ENCODE measurements at places on chromosomes 7 and 10.

- H3K4me1 ChIP-seq = peaks cover 5% of the 10 kb centered on the region
- H3K27ac ChIP-seq = no peak overlapping the region
- no peaks in the 10 kb centered on the region for H3K27me3 ChIP-seq
Observed at GRCh38 chr7:93150200-93150835, 2.1 kb upstream of the SAMD9L start.

DNA sequence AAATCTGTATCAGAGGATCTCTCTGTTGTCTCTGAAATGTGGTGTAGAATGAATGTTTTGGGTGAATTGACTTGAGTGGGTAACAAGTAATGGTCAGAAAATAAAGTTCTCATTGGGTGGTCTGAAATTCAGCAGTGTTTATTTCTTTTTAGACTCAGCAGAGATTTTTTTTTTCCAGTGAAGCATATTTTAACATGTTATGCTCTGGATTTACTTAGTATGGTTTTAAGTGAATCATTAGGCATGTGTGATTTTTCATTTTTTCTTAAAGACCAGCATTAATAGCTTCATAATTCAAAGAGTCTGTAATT lies 63.5 kb downstream of the REEP3 start:
- peaks cover 38% of the 10 kb centered on the region for H3K4me1 ChIP-seq
- peak overlapping the region; percentile 1 for H3K27ac ChIP-seq
- H3K27me3 ChIP-seq = no peaks in the 10 kb centered on the region
- no peak for DNase-seq
- H3K4me3 ChIP-seq = no peak overlapping the region
- no peaks in the 10 kb centered on the region for H3K36me3 ChIP-seq

DNA sequence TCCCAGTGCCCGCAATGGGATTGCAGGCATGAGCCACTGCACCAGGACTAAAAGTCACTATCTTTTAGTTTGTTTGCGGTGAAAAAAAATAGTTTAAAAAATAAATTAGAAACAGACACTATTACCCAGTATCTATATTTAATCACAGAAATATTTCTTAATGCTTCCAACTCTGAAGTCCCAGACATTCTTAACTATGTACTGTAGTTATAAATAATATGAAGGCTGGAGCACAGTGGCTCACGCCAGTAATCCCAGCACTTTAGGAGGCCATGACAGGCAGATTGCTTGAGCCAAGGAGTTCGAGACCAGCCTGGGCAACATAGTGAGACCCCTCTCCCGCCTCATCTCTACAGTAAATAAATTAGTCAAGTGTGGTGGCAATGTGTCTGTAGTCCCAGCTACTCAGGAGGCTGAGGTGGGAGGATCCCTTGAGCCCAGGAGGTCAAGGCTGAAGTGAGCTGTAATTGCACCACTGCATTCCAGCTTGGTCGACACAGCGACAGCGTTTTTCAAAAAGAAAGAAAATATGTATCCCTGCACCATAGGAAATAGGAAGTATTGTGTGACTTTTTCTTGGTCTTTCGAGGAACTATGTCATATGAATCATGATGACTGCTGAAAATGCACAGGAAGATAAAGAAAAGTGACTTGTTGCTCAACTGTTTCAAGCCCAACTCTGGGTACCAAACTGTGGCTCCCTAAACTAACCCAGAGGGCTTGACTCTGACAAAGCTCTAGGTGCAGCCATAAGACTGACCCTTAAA lies 74.9 kb upstream of the STEAP1B start:
- H3K4me3 ChIP-seq = no peak overlapping the region
- no peak overlapping the region for H3K27ac ChIP-seq
- DNase-seq = no peak
- H3K4me1 ChIP-seq = peaks cover 18% of the 10 kb centered on the region
- H3K27me3 ChIP-seq = no peaks in the 10 kb centered on the region

DNA sequence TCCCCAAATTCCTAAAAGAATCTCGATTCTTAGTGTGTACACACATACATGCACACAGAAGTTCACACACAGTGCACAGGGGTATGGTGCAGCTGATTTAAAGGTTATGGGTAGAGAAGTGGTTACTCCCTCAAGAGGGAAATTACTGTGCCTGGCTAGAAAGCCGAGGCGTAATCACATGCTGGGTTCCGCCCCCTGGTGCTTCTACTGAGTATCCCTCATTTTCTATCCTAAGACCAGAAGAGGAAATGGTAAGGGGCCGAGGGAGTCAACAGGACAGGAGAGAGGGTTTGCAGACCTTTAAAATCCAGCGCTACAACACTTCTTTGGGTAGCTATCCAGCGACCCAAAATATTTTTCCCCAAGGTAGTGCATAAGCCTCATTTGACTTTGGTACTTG lies 147.3 kb upstream of the TMEM196 start:
- no peaks in the 10 kb centered on the region for H3K4me1 ChIP-seq
- no peak overlapping the region for H3K27ac ChIP-seq
- H3K27me3 ChIP-seq = no peaks in the 10 kb centered on the region
- no peak overlapping the region for H3K4me3 ChIP-seq
- no peaks in the 10 kb centered on the region for H3K36me3 ChIP-seq
- DNase-seq = no peak

DNA sequence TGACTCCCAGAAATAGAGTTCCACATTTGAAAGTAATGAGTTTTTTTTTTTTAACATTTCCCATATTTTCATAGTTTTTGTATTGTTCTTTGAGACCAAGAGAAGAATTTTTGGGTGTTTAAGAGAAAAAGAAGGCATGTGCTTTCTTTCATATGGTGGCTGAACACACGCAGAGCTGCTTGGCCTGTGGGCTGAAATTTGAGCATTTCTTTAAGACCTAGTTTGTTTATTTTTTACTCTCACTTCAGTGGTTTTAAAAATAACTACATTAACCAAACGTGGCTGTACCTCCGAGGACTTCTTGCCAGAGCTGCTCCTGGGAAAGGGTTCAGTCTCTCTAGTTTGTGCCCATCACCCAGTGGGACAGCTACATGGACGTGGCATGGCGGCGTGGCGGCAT lies 58.3 kb downstream of the INPP5A start:
- H3K36me3 ChIP-seq = no peaks in the 10 kb centered on the region
- no peak for DNase-seq
- H3K27me3 ChIP-seq = no peaks in the 10 kb centered on the region
- H3K27ac ChIP-seq = peak overlapping the region; percentile 32
- H3K4me1 ChIP-seq = peaks cover 85% of the 10 kb centered on the region
- no peak overlapping the region for H3K4me3 ChIP-seq

GRCh38 chr10:74770400-74770799 lies 56.0 kb upstream of the KAT6B start:
- H3K36me3 ChIP-seq = no peaks in the 10 kb centered on the region
- H3K4me1 ChIP-seq = no peaks in the 10 kb centered on the region
- no peaks in the 10 kb centered on the region for H3K27me3 ChIP-seq
- no peak overlapping the region for H3K4me3 ChIP-seq
- no peak for DNase-seq

DNA sequence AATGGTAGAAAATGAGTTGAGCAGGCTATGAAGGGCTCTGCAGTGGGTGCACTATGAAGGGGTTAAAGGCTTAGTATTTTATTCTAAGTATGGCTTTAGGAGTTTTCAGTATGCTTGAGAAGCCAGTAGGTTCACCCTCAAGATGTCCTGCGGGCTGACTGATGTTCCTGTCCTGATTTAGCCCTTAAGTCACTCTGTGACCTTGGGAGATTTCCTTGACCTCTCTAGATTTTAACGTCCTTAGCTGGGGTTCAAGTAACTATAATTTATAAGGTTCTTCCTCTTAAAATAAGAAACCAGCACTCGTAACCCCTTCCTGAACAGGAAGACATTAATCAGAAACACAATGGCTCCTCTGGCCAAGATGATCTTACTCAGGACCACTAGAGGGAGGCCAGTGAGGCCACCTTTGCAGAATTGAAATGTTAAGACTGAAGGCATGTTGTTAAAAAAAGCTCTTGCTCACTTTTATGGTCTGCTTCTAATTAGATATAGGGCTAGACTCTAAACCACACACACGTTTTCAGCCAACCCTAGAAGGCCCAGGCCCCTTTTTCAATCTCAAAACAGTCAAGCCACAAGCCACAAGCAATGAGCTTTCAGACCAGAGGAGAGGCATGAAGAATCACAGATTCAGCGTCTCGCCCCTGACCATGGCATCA lies 41.9 kb downstream of the CDK1 start:
- no peaks in the 10 kb centered on the region for H3K4me1 ChIP-seq
- no peak overlapping the region for H3K4me3 ChIP-seq
- no peak for DNase-seq

DNA sequence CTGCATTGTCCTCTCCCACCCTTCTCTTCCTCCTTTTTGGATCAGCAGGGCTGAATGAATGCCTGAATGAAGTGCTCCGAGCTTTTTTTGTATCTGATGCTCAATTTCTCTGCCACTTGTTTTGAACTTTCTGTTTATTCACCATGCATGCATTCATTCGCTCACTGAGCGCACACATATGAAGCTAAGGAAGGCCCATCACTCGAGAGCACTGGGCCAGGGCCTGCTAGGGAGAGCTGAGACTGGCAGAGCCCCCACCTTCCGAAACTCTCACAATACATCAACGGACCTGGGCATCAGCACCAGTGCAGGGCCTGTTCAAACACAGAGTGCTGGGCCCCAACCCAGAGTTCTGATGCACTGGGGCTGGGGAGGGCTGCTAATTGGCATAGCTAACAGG lies 45.7 kb downstream of the RPS24 start:
- no peak overlapping the region for H3K4me3 ChIP-seq
- no peak for DNase-seq

DNA sequence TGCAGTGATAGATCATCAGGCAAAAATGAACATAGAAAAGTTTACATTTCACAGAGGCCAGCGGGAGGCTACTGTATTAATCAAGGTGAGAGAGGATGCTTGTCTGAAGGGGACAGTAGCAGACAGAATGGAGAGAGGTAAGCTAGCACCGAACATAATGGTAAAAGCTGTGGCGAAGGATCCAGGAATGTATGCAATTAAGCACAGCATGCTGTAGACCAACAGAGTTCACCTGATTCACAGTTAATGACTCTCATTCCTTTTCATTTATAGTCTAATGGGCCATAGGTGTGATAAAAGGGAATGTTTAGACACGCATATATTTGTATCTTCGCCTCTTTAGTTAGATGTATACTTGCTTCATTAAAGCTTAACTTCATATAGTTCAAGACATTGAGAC lies 150.9 kb upstream of the MBL2 start:
- no peaks in the 10 kb centered on the region for H3K27me3 ChIP-seq
- H3K4me1 ChIP-seq = no peaks in the 10 kb centered on the region
- H3K4me3 ChIP-seq = no peak overlapping the region
- DNase-seq = no peak

- no peaks in the 10 kb centered on the region for H3K27me3 ChIP-seq
- DNase-seq = no peak
- H3K4me1 ChIP-seq = no peaks in the 10 kb centered on the region
- no peak overlapping the region for H3K4me3 ChIP-seq
- no peak overlapping the region for H3K27ac ChIP-seq
- no peaks in the 10 kb centered on the region for H3K36me3 ChIP-seq
Observed at GRCh38 chr10:84291384-84291783, 37.0 kb upstream of the CCSER2 start.

DNA sequence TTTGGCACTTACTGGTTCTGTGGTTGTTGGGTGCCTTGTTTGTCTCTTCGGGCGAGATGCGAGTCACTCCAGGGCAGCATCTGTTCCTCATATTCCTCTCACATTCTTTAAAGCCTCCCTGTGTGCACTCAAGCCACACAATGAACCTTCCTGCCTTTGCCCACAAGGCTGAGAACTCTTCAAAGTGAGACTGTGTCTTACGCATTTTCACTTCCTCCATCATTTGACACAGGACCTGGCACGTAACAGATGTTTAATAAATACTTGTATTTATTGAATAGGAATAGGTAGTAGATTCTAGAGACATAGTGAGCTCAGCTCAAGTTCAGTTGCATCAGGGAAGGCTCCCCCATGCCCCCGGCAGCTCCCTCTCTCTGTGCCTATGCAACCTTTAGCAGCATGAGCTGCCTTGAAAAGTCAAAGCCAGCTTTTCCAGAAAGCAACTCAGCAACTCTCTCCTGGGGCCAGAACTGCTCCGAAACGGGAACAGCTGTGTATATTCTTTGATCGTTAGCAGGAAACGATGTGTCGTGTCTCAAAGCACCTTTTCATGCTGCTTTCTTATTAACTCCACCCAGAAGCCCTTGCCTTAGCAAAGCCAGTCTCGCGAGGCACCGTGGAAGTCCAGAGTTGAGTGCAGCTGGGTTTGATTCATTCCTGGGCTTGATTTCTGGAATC lies 97.5 kb downstream of the PFKFB3 start:
- DNase-seq = no peak
- H3K36me3 ChIP-seq = no peaks in the 10 kb centered on the region
- no peaks in the 10 kb centered on the region for H3K27me3 ChIP-seq
